Stimulated activated CD8-positive, alpha-beta memory T cell treated with anti-CD3 and anti-CD28 coated beads, Interleukin-15, amount 100 ng/mL, for 1 hour (primary cell): ENCODE measurements at places on chromosomes 5 and 9.

DNA sequence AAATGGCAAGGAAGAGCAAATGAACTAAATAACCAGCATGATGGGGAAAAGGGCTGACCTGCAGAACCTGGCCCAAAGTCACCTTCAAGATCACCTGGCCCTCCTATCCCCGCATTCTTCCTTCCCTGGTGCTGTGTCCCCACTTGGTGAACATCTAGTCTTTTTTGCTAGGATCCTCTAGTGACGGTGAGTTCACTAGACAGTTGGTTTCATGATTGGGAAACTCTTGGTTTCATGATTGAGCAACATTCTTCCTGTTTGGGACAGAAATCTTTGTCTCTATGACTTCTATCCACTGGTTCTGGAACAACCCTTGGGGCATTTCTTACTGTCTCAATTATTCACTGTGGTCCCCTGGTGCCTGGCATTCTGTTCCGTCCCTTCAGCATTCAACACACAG, 50.2 kb upstream of the DAB2IP start:
- DNase-seq, result no peak

- no peak for DNase-seq
Measured at GRCh38 chr5:95815155-95815729, 7.3 kb downstream of the GLRX start.

DNA sequence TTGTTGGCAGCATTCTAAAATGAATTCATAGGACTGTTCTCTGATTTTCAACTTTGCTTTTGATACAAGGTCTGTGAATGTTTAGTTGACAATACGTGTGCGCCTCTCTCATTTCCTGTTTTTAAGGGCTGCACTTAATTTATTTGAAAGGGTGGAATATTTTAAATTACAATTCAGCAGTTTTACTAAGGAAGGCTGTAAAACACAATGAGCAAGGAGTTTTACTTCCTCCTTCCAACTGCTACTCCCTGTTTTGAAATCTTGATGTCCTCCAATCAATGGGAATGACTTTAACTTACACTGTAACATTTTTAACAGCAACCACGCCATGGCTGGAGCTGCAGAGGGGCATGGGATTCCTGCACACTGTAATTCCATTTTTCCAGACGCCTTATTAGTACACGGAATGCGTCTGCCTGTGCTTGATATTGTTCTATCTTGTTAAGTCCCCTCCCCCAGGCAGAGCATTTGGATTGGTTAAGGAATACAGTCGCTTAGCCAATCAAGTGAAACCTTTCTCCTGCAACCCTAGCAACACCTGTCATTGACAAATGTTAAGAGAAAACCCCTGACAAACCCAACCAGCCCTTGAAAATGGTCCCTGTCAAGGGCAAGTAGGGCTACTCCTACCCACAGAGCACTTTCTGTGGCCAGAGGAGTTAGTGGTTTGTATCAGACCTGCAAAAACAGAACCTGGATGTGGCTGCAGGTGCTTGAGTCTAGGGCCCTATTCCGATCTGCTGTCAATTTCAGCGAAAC, 12.5 kb upstream of the ZSWIM6 start:
- no peak for DNase-seq

DNA sequence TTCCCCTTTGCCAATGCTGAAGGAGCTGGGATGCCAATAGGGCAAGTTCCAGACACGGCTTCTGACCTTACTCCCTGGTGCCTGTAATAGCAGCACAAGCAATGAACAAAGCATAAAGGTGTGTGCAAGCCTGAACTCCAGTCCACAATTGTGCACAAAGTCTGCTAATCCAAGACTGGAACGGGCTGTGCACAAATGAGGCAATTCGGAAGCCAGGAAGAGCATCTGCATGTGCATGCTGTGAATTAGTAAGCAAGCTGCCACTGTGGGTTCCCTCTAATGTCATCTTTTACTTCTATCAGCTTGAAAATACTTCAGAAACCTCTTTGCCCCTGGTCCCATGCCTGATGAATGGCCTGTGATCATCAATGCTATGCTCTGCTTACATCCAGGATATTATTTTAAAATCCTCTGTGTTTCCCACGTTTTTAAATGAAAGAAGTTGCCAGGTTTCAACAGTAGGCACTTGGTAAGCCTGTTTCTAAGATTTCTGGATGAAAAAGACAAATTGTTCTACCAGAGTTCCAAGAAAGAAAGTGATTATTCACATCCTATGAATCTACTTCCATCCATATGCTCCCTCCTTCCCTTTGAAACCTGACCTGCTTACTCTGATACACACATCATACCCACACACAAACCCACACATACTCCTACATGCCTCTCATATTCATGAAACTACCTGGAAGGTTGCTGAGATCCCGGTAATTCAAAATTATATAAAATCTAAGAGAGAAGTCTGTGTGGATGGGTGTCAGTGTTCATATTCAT, 165.7 kb downstream of the KCTD16 start:
- no peak for DNase-seq

DNA sequence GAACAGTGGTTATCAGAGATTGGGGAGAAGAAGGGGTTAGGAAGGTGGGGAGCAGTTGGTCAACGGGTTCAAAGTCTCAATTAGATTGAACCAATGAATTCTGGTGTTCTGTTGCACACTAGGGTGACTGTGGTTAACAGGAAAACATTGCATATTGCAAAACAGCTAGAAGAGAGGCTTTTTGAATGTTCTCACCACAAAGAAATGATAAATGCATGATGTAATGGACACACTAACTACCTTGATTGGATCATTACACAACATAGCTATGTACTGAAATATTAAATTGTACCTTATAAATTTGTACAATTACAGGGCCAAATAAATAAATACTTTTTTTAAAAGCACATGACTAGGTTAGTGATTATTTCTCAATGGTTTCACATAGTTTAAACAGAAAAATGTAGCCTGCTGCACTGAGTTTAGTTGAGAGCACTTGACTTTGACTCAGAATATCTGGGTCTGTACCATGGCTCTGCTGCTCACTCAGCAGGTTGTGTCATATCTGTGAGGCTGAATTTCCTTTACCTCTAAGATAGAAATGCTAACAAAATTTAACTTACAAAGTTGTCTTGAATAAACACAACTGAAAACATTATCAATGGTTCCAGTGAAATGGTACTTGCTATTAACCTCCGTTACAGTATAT, 30.4 kb downstream of the NUDT12 start:
- DNase-seq, result no peak

GRCh38 chr5:147708708-147709107, 73.8 kb downstream of the JAKMIP2 start:
- no peak for DNase-seq

GRCh38 chr5:171989946-171990712, 16.3 kb downstream of the FBXW11 start:
- no peak for DNase-seq

DNA sequence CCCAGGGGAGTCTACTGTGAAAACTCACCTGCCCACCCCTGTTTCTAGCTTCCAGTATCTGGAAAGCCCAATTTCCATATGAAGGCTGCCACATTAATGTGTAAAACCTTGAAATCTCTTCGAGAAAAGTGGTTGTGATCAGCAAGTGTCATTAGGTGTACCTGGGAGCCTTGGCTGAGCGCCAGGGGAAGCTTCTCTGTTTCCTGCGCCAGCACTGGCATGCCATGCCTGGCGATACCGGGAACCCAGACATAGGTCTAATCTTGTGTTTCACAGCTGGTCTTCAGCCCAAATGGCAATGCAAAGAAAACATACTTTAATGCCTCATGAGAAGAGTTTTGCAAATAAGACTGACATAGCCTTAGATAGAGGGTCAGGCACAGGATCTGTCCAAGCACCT, 101.6 kb downstream of the TENT4A start:
- no peak for DNase-seq

DNA sequence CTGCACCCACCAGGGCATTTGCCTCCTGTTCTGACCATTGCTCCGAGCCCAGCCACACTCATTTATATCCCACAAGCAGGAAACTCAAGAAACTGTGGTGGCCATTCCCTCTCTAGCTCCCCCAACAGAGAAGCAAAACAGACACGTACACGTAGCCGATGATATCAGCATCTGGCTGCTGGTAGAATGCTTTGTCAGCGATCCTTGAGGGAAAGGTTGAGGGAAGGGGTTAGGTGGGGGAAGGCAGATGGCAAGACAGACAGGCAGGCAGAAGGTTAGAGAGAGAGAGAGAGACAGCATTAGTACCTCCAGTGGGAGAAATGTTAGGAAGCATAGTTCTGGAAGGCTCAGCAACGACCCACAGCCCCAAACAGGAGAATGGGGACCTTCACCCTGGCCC, 7.8 kb downstream of the HIGD2A start:
- DNase-seq, result no peak

DNA sequence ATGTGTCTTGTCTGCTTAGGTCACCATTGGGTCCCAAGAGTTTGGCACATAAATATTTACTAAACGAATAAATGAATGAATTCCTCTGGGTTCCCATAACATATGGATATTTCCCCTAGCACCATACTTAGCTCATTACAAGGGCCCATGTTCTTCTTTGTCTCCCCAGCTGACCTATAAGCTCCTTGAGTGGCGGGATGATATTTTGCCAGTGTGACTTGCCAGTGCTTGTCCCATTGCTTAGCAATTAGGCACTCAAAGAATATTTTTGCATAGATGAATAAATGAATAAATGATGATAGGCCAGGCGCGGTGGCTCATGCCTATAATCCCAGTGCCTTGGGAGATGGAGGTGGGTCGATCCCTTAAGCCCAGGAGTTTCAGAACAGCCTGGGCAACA, 16.9 kb upstream of the CTNNA1 start:
- DNase-seq, result no peak

DNA sequence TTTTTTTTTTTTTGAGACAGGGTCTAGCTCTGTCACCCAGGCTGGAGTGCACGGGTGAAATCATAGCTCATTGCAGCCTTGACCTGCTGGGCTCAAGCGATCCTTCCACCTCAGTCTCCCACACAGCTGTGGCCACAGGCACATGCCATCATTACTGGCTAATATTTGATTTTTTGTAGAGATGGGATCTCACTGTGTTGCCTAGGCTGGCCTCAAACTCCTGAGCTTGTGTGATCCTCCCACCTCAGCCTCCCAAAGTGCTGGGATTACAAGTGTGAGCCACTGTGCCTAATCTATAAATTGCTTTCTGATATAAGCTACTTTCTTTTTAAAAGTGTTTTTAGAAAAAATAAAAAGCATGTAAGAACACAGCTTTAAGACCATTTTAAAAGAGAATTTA, 56.5 kb upstream of the GNE start:
- no peak for DNase-seq

DNA sequence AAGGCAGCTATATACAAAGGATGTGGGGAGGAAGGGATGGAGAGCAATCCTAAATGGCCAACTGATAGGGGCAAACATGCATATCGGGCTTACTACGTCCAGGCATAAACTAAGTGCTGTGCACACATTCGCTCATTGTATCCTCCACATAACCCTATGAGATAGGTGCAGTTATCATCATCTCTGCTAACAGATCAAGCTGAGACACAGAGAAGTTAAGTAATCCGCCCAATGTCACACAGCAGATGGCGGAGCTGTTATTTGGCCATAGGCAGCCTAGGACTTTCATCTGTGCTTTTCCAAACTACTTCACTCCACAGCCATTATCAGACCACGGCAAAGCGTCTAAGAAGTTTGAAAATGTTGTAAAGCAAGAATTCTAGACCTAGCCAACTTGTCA, 197.5 kb downstream of the RGS3 start:
- DNase-seq, result no peak

DNA sequence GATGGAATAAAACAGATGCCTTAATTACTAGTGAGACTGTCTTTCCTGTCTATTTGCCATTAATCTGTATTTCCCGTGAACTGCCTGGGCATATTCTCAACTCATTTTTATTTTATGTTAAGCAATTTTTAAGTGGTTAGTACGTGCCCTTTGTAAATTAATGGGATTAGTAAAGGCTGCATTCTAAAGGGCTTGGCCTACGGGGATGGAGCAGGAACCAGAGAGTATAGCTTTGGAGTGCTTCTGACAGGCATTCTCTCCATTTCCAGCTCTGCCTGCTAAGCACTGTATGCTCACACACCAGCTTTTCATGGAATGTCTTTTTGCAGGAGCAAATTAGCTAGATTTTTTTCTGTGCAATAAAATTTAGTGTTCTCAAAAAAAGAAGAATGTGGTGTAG, 241.2 kb downstream of the MCTP1 start:
- no peak for DNase-seq

DNA sequence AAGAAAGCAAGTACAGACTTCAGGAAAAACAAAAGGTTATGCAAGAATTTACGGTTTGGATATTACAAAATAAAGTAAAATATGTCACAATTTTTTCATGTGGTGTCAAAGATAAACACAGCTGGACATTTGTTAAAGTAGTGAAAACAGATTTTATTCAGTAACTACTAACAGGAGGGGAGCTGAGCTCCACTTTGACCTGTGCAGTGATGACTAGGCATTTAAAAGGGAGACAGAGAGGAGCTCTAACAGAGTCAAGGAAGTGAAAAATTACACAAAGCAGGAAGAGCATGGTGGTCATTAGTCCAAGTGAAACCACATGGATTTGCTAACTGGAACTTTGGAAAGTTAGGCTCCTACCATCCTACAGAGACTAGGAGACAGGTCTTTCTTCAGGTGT, 263.6 kb upstream of the PCSK5 start:
- DNase-seq, result no peak

GRCh38 chr5:10599862-10600284, 36.0 kb downstream of the ANKRD33B start:
- no peak for DNase-seq

GRCh38 chr5:53200306-53200705, 90.7 kb upstream of the MOCS2 start:
- no peak for DNase-seq

- DNase-seq, result peak; percentile 83
Measured at GRCh38 chr9:137034709-137035506, 3.0 kb upstream of the FUT7 start.

- no peak for DNase-seq
Measured at GRCh38 chr5:8114597-8115266, 245.8 kb downstream of the MTRR start.

DNA sequence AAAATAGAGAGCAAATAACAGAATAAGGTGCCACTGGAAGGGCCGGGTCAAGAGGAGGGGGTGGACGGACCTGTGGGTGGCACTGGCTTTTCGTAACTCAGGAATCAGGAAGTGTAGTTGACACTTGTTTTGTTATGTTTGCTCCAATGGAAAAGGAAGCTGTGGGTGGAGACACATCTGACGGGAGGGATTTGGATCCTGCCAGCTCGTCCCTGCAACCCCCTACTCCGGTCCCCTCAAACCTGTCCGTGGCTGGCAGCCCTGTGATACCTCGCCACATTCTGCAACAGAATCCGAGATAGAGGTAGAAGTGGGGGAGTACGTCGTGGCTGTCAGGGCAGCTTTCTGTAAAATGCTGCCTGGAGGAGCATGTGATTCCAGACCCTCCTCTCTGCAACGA, 104.2 kb upstream of the IER5L start:
- DNase-seq, result no peak

DNA sequence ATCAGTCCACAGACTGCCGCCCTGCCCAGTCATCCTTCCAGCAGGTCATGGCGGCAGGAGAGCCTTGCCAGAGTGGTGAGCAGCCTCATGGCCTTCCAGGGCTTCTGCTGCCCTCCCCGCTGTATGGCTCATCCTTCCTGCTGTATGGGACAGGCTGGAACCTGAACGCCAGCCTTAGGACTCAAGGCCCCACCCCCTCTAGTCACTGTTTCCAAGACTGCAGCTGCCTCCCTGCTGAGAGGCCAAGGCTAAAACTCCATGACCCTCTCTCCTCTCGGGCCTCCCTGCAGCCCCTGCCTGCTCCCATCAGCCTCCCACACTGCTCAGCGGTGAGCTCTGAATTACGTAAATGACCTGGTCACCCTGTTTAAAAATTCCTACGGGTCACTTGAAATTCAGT, 227.5 kb downstream of the AGTPBP1 start:
- no peak for DNase-seq

- no peak for DNase-seq
Measured at GRCh38 chr9:85115473-85115872, 445.9 kb downstream of the NTRK2 start.

- DNase-seq, result no peak
Measured at GRCh38 chr5:72440207-72440638, 67.0 kb downstream of the ZNF366 start.
